ENCODE measurements at places on chromosomes 2 and 18.

GRCh38 chr2:182595650-182596049 is 120.4 kb upstream of the DNAJC10 start:
- DNase-seq, result no peak

DNA sequence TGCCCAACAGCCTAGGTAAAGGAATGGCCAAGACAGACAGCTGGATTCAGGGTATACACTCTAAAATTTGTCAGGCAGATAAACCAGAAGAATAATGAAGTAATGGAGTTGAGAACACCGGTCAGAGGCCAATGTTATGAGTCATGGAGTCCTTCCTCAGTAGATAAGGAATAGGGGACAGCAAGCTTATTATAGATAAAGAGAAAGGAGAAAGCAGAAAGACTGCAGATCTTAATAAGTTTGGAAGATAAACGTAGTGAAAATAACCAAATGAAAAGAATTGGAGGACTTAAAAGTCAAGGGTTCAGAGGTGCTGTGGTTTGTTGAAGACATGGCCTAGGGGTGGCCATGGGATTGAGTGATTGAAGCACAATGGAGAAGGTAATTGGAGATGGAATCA is 63.5 kb upstream of the NFE2L2 start:
- no peak for DNase-seq

DNA sequence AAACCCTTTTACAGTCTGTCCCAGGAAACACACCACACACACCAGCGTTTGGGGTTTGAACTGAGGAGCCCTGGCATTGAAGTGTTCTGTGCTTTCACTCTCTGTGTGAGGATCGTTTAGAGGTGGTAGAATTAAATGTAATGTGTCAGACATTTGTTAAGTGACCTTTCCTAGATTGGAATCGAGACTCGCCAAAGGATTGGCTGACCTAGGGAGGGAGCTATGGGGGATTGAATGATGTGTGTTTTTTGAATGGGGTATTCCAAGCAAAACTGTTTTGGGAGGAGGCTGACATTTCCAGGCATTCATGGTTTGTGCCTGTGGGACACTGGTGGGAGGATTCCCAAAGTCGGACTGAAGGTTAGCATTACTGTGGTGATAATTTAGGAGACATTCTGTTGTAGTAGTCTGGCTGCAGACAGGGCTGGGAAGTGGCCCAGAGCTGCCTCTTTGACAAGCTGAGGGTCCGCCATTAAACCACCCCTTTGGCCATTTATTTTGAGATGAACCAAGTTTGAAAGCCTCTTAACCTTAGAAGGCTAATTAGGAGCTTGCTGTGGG is 1.7 kb downstream of the MYO1B start:
- DNase-seq, result no peak

- no peak for DNase-seq
These were observed 650.4 kb downstream of the RNF144A start for GRCh38 chr2:7567646-7568045.

- DNase-seq, result no peak
These were observed 9.8 kb downstream of the MYOM1 start for GRCh38 chr18:3209859-3210569.

DNA sequence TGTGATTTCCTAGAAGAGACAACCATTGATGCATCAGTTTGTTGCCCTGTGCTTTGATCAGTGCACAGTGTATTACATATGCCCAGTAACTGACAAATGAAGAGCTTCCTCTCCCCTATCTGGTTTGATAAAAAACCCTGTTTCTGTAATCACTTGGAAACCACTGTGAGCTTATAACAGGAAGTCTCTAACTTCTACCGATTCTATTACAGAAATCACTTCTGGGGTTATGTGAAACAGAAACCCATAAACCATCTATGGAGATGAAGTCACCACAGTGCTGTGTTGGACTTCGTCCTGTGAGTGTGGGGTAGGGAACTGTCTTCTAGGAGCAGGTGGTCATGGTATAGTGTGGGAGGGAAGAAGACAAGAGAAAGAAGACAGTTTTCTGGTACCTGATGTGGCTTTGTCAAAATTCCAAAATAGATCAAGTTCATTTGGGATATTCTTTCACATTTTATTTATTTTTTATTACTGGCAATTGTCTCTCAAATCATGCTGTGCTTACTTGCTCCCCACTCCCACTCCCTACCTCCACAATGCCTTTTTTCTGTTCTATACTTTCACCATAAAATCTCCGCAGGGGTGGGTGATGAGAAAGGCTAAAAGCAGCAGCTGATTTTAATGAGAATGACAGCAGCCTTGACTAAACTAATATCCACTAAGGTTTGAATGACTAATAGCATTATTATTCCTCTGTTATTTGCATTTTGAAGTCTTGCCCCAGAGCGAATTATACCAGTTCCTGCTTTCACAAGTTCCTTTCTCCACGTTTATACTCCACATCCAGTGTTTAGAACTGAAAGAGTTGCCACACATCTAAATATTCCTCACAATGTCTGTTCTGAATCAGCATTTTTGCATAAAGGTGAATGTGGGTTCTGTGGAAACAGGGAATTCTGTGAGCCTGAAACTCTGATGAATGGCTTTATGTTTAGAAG is 41.7 kb upstream of the RND3 start:
- DNase-seq, result no peak

GRCh38 chr18:74303306-74303705 is 11.5 kb upstream of the CYB5A start:
- DNase-seq, result no peak

DNA sequence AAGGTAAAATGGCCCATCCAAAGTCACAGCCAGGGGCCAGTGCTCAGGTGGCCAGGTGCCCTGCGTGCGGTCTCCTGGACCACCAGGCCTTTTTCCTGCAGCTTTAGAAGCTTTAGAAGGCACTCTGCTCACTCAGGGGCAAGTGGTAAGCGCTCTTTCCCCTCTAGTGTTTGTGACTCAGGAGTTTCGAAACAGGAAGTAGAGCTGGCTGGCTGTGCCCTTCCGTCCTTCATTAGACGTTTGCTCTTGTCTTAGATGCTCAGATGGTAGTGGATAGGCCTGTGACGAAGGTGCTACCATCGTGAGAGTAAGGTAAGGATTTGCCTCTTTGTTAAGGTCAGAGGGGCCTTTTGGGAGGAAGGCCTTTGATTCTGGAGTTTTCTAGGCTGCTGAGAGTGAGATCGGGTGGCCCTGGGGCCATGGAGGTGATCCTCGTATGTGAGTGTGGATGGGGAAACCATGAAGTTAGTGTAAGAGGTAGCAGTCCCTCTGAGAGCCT is at the start of gene CASP8:
TSS of gene CASP8 (plus strand) at position 235 of the 499 bp plus-strand sequence. CDS start 5,951 bp downstream, outside the sequence.
- peak; percentile 61 for DNase-seq

DNA sequence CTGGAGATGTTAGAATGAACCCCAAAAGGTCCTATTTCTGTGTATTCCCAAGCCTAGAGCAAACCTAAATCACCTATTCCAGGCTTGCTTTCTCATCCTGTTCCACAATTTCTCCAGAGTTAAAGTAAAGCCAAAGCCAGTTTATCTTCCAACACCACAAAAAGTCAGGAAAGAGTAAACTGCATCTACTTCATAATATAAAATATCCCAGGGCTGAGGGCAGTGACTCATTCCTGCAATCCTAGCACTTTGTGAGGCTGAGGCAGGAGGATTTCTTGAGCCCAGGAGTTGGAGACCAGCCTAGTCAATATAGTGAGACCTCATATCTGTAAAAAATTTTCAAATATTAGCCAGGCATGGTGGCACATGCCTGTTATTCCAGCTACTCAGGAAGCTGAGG is 241.4 kb downstream of the CDH20 start:
- no peak for DNase-seq
